ENCODE measurements at places on chromosomes 12 and 14. TPM values are rescaled to one million over a fixed set of nuclear protein-coding genes. Genes with fewer than 3 reads are reported as not detected.
A peak's percentile ranks its signal among the peaks of the same experiment; 100 is the strongest.

PTCSC3 gene
- not detected for total RNA-seq

DNA sequence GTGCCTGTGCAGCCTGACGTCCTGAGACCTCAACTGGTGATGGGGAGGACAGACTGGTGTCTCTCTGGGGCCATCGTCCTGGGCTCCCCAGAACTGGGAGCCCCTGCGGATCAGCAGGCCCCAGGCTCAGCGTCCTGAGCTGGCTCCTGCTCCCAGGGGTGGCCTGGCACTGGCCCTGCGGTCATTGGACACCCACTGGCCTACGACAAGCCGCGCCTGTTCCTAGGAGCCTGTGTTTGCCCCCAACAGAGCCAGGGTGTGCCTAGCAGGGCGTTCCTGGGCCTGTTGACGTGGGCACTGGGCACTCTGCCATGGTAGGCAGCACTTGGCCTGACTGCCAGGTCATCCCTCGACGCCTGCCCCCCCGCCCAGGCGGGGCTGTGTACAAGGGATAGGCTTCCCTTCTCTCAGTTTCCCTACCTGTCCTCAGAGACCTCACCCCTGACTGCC is 8.4 kb downstream of the ADSS1 start:
- no peak overlapping the region for H3K4me3 ChIP-seq
- no peak for DNase-seq
- no peak overlapping the region for H3K27ac ChIP-seq
- H3K27me3 ChIP-seq: no peaks in the 10 kb centered on the region
- no peaks in the 10 kb centered on the region for H3K36me3 ChIP-seq
- peaks cover 19% of the 10 kb centered on the region for H3K4me1 ChIP-seq

DNA sequence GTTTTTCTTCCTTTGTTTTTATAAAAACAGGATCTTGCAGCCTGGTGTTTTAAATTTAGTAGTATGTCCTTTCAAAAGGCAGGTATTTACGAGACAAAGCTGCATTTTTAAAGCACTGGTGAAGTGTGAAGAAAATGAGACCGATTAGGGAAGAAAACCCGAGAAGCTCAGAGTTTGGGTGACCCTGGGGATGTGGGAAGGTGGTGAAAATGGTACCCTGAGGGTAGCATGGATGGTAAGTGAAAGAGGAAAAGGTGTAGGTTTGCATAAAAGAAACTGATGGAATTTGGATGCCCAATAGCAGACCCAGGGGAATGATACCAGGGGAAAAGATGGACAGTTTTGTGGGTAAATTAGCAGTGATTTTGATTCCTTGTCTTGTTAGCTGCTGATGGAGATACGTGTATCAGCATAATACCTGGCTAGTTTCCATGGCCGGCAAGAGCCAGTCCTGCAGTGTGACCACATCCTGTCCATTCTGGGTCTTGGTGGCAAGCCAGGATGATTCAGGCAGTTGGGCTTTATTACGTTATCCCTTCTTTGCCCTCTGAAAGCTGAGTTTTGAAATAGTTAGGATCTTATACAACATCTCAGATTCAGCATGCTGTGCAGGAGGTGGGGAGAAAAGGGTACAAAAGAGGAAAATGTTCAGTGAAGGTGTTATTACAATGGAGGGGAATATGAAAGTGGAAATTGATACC is 8.9 kb downstream of the BICD1 start:
- H3K27me3 ChIP-seq: no peaks in the 10 kb centered on the region
- peak; percentile 97 for DNase-seq
- peak overlapping the region; percentile 59 for H3K27ac ChIP-seq

DNA sequence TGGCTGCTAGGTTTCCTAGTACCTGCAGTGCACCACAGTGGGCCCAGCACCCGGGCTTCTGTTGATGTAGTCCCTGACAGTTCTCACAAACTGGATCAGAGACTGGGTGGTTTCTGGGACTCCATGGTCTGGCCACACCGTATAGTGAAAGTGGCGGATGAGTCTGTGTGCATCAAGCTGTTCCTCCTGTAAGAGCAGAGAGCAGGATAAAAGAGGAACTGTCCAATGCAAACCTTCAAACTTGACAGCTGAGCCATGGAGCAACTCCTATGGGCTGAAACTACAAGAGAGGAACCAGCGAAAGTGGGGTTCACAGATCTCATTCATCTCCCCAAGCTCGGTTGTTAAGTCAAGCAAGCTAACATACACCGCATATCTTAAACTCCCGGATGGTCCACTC is 102.8 kb downstream of the PTPRB start:
- peaks cover 2% of the 10 kb centered on the region for H3K4me1 ChIP-seq
- DNase-seq: no peak
- no peaks in the 10 kb centered on the region for H3K27me3 ChIP-seq
- no peak overlapping the region for H3K4me3 ChIP-seq
- no peak overlapping the region for H3K27ac ChIP-seq

DNA sequence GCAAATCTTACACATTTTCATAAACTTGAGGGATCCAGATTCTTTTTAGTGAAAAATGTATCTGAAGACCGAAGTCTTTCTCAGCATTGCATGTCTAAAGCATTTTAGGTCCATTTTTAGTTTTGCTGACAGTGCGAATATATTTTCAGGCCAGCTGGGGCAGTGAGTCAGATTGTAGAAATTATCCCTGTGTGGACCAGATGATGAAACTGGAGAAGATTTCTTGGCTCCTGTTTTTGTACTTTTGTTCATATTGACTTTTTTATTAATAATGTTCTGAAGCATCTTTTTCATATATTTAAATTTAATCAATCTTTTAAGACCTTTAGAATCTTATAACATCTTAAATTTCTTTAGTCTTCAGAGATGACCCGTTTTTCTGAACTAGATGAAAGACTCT is 173.1 kb downstream of the FLRT2 start:
- no peak overlapping the region for H3K4me3 ChIP-seq
- no peak for DNase-seq
- no peaks in the 10 kb centered on the region for H3K36me3 ChIP-seq

RFX4 gene
- not detected for total RNA-seq

DNA sequence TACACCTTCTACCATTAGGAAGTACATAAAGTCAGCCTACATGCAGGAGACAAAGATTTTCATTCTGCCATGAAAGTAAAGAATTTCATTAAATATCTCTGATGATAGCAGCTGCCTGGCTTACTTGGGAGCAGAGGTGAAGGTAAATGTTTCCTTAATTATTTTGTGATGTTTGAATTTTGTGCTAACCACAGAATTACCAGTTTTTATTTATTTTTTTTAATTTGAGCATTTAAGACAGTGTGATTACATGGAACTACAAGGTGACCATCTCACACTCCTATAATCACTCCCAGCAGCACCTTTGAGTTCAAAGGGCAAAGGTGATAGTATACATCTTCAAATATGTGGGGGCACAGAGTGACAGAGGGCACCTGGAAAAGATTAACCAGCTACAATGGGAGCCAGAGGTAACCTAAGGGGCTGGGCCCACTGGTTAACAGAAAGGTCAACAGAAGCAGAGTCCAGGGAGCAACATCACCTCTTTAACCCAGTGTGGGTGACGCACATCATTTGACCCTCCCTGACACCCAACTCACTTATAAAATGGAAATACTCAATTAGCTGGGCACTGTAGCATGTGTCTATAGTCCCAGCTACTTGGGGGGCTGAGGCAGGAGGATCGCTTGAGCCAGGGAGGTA is 65.0 kb downstream of the GCH1 start:
- H3K4me3 ChIP-seq: no peak overlapping the region
- H3K27me3 ChIP-seq: no peaks in the 10 kb centered on the region
- no peaks in the 10 kb centered on the region for H3K36me3 ChIP-seq
- H3K4me1 ChIP-seq: no peaks in the 10 kb centered on the region

ACSM4 gene
- not detected for total RNA-seq
